ENCODE measurements at places on chromosomes 1 and 21.

DNA sequence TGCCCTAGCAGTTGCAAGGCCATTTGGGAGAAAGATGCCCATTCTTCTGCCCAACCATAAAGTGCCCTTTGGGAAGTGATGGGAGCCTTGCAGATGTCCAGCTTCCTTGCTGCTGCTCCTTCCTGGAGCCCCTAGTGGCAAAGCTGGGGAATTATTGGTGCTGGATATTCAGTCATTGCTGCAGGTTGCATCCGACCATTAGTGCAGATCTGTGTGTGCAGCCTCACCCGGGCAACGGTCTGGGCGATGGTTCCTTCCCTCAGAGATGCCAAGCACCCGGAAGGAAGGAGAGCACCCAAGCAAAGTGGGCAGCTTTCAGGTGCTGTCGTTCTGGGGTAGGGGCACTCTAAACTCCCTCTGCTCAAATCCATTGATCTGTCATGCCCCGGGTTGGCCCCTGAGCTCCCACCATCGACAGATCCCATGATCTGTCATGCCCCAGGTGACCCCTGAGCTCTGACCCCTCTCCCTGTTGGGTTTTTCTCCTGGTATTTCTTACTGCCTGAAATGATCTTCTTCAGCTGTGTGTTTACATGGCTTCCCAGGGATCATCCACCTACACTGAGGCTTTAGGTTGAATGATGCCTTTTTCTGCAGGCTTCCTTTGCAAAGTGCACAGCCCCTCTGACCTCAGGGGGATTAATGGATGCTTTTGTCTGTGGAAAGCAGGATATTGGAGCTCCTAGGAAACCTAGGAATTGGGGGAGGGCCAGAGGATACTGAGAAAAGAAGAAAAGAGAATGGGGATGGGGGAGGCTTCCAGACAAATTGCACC is 467.5 kb downstream of the PTPRU start:
- DNase-seq = no peak

DNA sequence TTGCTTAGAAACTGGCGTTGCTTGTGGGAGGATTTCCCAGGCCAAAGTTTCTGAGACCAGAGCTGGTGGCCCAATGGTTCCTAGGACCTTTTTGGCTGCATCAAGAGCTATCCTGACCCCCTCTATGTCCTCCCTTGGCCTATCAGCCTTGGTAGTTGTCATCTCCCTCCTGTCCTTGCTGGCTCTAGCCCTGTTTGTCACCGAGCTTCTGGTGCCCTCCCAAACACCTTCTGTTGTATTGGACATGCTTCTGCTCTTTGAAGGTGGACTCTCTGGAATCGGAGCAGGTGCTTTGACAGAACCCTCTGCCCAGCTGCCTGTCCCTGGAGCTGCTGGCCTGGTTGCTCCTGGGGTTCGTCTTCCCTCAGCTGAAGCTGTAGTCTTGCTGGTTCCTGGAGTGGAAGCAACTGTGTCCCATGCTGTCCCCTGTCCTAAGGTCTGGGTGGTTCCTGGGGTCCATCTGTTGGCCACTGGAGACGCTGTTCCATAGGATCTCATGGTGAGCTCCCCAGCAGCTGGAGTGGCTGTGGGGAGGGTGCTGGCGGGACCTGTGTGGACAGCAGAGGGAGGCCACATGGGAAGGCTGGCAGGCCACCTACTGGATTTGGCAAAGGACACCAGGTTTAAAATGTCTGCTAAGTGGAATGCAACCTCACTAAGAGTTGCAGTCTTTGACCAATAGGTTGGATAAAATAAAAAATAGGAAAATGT is 9.4 kb downstream of the FCAMR start:
- no peak for DNase-seq

GRCh38 chr1:1274299-1274930 is 761 bp upstream of the UBE2J2 start:
- no peak for DNase-seq

- no peak for DNase-seq
These were observed 1.4 kb downstream of the TRAPPC10 start for GRCh38 chr21:44013380-44014088.

DNA sequence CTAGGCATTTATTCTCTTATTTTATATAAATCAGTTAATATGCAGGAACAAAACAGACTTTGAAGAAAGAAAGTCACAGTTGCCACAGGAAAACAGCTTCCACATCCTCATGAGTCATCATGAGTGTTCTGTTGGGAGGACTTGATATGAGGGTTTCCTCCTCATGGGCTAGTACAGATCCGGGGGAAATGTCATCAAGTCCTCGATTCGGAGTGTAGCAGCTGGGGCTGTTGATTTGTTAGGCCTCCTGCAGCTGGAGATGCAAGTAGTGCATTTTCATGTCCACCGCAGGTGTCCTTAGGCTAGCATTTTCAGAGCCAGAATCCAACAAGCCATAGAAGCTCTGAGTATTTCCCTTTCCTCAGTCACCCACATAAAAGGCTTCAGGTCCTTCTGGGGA is 36.7 kb downstream of the ADAM30 start:
- DNase-seq = no peak

DNA sequence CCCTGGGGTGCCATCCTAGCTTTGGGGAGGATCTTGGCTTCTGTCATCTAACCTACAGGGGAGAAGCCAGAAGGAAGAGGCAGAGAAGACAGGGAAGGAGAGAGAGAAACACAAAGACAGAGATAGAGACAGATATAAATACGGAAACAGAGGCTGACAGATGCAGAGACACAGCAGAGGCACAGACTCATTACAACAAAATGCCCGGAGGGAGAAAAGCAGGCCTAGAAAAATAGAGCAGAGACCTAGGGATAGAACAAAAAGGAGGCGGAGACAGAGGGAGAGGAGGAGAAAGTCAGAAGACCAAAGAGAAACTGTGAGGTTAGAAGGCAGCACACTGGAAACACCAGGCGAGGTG is 1.9 kb downstream of the PEAR1 start:
- DNase-seq = no peak

- DNase-seq = no peak
These were observed 325.8 kb downstream of the KIF26B start for GRCh38 chr1:245480393-245481120.

DNA sequence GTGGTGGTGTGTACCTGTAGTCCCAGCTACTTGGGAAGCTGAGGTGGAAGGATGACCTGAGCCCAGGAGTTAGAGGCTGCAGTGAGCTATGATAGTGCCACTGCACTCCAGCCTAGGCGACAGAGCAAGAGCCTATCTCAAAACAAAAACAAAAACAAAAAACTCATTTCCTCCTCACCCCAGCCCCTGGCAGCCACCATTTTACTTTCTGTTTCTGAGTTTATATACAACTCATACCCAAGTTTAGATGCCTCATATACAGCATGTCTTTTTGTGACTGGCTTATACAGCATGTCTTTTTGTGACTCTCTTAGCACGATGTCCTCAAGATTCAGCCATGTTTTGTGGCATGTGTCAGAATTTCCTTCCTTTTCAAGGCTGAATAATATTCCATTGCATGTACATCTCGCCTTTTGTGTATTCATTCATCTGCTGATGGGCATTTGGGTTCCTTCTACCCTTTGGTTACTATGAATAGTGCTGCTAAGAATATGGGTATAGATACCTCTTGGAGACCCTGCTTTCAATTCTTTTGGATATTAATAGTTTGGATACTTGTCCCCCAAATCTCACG is 14.7 kb downstream of the COA7 start:
- no peak for DNase-seq

DNA sequence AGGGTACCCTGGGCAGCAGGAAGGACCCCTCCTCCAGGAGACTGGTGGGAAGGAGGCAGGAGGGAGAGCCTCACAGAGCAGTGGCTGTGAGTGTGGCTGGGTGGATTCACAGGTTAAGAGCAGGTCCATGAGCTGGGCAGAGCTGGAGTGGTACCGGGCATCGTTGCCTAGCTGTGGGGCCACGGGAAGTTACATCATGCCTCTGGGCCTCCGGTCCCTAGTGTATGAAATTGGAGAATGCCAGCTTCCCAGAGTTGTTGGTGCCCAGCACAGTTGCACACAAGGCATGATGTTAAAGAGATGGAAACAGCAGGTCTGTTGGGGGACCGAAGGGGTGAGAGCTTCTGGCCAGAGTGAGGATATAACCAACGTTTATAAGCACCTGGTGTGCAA is 18.5 kb downstream of the FOXO6 start:
- peak; percentile 88 for DNase-seq

- no peak for DNase-seq
These were observed 109.0 kb upstream of the GREM2 start for GRCh38 chr1:240720976-240721375.

DNA sequence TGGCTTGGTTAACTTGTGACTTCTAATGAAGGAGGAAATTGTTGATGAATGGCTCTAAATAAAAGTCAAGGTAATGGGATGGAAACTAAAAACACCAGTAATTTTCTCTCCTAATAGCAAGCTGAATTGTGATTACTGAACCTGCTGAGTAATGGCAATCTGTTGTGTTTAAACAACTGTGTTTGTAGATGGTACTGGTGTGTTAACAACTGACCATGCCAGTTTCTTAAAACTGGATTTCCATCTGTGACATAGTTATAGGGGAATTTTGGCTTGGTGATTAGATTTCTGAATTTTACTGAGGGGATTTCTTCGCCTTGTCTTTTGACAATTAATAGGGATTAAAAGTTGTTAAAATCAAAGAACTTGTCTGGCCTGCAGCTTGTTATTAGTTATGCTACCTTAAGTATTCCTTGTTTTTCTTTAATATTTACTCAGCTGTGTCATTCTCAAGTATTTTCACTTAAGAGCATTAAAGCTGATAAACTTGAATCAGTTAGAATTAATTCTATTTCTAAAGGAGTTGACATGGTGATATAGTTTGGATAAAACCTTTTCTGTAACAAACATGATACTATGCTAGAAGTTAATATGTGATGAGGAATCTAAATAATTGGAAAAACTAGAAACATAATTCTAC is 7.9 kb upstream of the ERO1B start:
- DNase-seq = no peak

DNA sequence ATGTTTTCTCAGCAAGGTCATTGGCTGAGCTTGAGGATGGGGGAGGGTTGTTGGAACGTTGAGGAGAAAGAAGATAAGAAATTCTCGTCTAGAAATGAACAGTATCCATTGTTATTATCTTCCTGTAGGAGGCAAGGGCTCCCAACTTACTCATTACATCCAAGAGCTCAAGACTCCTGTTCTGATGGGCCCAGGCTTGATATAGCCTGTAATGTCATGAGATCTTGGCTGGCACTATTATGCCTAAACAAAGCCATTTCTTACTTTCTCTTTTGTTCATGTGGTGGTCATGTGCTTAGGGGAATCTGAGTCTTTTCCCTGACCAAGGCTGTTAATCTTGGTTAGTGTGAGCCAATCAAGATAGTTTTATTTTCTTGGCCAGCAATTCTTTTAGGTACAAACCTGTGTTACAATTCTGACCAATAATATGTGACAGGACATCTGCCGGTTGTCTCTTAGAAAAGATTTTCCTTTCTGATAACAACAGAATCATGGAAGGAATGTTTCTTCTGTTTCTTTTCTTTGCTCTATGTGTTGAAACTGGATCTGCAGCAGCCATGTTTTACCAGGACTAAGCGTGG is 15.2 kb upstream of the IGSF3 start:
- DNase-seq = no peak

DNA sequence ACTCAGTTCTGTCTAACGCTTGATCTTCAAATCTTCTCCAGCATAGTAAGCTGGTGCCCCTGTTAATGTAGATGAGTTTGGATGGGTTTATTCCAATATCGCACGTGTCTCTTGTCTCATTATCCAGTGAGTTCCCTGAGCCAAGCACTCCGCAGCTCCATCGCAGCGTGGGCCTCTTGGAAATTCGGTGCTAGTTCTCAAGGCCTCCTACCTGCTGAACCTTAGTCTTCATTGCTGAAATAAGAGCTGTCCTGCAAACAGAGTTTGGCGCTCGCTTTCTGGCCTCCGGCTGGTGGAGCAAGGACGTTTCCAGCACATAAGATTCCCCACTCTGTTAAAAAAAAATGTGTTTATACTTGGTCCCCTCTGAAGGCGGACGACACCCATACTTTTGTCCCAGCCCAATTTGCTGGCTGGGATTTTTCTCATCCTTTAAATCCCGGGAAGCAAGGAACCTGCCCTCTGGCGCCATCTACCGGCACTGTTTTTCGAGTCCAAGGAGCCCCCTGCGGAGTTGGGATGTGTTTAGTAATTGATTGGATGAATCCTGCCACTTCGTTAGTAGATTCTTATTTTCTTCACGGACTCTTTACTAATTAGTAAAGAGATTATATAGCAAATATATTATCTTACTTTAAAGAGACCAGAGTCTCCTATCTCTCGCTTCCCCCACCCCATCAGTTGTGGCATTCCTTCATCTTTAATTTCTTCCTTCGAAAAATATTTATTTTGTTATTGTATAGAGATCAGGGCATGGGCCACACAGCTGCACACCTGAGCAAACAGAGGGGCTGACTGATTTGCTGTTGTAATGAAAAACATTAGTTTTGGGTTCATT is 14.7 kb downstream of the JUN start:
- peak; percentile 21 for DNase-seq

- no peak for DNase-seq
These were observed 26.6 kb downstream of the IL6R start for GRCh38 chr1:154431586-154432373.

DNA sequence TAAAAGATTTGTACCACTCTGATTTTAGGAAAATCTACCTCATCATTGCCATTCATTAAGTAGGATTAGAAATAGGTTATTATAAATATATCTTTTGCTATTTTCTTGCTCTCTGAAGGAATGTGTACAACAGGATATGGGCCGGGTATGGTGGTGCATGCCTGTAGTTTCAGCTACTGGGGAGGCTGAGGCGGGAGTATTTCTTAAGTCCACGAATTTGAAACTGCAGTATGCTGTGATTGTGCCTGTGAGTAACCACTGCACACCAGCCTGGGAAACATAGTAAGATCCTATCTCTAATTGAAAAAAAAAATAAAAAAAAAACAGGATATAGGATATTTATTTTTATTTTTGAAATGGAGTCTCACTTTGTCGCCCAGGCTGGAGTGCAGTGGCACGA is 50.0 kb downstream of the CLIC4 start:
- DNase-seq = no peak

DNA sequence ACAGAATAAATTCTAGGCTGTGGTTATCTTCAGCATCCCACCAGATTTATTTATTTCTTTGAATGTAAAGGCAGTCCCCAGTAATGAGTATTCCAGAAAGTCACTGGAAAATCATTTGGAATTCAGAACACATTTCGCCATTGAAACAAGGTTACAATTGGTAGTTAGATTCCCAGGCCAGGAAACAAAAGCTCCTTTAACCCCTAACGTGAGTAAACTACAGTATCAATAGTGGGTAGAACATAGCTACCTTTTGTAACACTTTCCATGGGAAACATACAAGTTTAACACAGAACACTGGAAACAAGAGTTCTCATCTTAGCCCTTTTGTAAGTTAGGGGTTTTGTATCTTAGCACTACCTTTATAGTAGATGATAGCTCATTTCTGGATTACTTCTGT is 53.4 kb upstream of the BMP8A start:
- DNase-seq = no peak

GRCh38 chr1:80731241-80731894 is 1069.4 kb upstream of the ADGRL2 start:
- DNase-seq = no peak

Measured in NCI-H510A (cell line).